ENCODE measurements at places on chromosomes 11 and 22.

- DNase-seq, result peak; percentile 57
Observed at GRCh38 chr22:19984201-19984753, 32.3 kb downstream of the ARVCF start.

GRCh38 chr11:112293614-112294013, 33.0 kb upstream of the PLET1 start:
- DNase-seq, result no peak

DNA sequence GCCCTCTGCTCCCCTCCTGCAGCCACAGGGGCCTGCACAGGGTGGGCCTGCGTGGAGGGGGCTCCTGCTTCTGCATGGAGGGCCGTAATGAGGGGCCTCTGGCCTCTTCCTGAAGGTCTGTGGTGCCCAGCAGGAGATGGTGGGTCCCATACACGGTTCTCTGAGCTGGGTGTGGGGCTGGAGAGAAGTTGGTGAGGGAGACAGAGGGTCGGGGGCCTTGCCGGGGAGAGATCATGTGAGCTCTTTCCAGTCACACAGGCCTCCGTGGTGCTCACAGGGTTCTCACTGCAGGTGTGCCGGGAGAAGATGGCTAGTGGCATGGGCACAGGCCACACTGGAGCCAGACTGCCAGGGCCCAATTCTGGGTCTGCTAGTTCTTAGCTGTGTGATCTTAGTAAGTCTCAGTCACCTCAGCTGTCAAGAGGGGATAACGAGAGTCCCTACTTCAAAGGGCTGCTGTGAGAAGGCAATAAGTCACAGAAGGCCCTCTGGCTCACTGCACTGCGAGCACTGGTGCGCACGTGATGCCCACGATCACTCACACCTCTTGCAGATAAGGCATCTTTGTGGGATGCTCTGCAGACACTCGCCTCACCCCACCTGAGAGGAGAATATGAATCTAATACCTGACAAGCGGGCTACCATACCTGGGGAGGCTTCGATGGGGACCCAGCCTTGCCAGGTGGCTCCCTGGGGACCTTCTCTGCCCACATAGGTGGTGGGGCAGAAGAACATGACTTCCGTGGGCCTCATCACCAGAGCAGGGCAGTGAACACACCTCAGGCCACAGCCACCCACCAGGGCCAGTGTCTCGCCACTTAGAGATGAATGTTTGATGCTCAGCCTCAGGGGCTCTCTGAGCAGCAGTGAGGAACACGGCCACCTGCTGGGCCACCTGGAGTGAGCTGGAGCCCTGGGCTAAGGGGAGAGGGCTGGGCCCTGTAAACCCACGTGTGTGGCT, 14.5 kb downstream of the KCNC1 start:
- DNase-seq, result no peak

- peak; percentile 4 for DNase-seq
Observed at GRCh38 chr22:30047364-30047738, 32.9 kb upstream of the HORMAD2 start.

DNA sequence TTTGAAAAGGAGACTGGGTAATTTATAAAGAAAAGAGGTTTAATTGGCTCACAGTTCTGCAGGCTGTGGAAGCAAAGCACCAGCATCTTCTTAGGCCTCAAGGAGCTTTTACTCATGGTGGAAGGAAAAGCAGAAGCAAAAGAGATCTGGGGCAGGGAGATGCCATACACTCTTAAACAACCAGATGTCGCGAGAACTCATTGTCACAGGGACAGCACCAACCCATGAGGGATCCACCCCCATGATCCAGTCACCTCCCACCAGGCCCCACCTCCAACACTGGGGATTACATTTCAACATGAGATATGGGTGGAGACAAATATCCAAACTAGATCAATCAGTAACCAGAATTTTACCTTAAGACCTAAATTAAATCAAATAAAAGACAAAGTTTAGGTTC, 87.2 kb downstream of the C11orf91 start:
- DNase-seq, result no peak

- no peak for DNase-seq
Observed at GRCh38 chr11:44104481-44105294, 9.2 kb downstream of the EXT2 start.

DNA sequence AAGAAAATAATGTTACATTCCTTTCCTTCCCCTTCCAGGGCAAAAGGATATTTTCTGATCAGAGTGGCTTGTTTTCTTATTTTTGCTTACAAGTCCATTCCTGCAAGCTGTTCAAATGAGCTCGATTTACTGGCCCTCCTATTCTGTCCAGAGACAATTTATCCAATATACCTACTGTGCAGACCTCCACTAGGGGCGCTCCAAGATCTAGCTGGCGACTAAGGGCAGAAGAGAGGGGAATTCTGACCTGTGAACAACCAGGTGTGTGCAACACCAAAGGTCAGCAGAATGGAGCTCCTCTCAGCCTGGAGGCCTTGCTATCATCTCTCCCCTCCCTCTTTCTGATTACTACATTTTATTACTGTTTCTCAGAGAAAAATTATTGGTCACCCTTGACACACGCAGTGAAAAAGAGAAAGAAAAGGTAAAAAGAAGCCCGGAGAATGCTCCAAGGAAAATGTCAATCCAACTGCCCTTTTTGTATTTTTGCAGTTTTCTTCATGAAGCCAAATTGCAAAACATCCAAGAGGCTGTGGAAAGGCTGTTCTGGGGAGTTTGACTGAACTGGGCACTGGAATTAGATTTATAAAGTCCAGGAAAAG, 3.2 kb downstream of the SEZ6L start:
- DNase-seq, result peak; percentile 22

DNA sequence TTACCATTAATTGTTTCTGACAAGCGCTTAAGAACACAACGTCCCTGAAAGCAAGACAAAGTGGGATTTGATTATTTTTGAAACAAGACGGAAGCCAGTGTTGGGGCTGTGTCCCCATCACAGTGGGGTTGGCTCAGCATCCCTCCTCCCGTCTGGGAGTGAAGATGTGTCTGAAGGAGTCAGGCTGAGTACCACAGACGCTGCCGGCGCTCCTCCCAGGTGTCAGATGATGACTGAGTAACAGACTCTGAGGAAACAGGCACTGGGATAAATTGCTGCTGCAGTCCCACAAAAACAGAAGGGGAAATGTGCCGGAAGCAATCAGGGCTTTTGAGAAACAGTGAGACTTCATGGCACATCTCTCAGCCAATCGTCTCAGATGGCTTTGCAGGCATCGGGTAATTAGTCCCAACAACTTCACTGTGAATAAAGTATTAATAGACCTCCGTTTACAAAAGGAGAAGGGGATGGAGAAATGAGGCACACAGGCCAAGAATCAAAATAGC, 266.7 kb downstream of the OPCML start:
- no peak for DNase-seq
